ENCODE measurements at places on chromosomes 7 and 10. TPM values are rescaled to one million over a fixed set of nuclear protein-coding genes. Genes with fewer than 3 reads are reported as not detected.

GRCh38 chr10:44640429-44640828, 255.5 kb upstream of the CXCL12 start:
- DNase-seq, result no peak

DNA sequence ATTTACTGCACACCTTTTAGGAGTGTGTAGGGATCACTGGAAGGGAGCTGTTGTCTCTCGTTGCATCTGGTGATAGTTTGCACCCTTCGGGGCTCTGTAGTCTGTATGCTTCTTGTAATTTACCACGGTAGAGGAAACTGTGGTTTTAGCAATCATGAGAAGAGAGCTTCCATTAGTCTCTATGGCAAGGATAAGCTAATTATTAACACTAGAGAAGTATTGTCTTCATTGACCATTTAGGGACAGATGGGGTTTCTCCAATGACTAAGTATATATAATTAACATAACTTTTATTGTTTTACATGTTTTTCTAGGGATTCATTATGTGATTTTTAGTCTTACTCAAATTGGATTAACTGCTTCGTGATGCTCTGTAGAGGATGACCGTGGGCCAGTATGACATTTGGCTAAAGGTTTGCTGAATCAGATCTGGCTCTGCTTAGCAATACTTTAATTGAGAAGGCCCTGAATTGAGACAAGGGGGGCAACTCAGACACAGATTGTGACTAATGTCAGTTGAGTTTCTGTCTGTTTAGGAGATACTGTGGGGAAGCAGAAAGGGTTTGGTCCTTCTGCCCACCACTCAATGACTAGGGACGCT, 8.7 kb downstream of the SLC18A2 start:
- DNase-seq, result no peak

DNA sequence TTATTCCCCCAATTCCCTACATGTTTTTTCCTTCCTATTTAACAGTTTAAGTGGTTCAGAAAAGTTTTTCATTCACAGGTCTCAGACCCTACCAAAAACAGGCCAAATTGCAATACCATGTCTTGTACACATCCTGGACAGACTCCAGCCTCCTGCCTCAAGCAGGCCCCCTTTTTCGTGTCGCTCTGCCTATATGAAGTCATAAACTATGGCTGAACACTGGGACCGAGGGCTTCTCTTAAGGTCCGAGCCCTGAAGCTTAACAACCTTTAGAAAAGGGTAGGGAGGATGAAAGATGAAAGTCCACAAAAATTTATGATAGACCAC, 1.4 kb downstream of the FBXW4 start:
- DNase-seq, result peak; percentile 50

The TMUB1 gene
- 44.9 TPM for total RNA-seq

The NAT16 gene
- 0.16 TPM for total RNA-seq

GRCh38 chr7:55561690-55562089, 10.6 kb downstream of the VOPP1 start:
- DNase-seq, result no peak

DNA sequence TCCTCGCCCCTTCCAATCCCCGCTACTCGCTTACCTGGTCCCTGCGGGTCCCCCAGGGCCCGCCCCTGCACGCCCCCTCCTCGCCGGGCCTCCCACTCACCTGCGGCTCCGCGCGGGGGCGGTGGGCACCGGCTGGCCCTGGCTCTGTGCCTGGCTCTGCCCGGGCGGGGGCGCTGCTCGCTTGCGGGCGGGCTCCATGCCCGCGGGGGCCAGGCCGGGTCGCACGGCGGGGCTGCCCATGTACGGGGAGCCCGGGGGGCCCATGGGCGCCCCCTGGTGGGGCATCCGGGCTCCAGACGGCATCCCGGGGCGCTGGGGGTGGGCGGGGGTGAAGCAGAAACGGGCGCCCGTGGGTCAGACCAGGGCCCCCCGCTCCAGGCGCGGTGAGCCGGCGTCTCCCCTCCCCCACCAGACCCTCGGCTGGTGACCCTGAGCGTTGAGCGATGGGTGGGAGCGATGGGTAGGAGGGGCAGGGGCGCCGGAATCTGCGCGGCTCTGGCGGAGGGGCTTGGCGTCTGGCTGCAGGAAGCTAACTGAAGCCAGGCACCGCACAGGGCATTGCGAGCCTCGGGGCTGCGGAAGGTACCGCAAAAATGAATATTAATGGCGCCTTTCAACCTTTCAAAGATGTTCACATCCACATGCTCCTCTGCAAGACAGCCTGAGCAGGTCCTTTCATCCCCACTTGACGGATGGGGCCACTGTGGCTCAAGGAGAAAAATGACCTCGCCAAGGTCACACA, 3.0 kb downstream of the SMARCD3 start:
- no peak for DNase-seq

DNA sequence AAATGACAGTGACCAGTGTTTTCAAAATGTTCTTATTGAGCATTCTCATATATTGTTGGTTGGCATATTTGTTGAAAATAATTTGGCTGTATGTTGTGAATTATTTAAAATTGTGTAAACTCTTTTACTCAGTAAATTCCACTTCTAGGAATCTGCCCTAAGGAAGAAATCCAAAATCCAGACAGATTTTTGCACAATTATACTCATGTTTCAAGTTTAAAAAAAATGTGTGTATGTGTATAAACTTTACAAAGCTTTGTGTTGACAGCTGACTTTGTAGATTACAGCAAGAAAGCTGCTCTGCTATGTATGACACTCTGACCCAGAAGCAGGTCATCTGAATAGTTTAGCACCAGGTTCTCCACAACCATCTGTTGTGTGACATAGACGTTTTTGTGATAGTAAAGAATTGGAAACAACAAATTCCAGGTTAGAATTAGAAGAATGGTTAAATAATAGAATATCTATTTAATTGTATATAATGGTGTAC, 21.6 kb downstream of the KIFBP start:
- DNase-seq, result no peak

The TMED4 gene
- total RNA-seq, result 69.2 TPM

The DRGX gene
- total RNA-seq, result not detected

GRCh38 chr7:98251231-98251600, 816 bp downstream of the TECPR1 start:
- DNase-seq, result no peak

The NANOS1 gene
- total RNA-seq, result 3.0 TPM

GRCh38 chr7:44712012-44712411, 36.6 kb upstream of the ZMIZ2 start:
- no peak for DNase-seq

The PTPRZ1 gene
- total RNA-seq, result 1.6 TPM

The GBX1 gene
- total RNA-seq, result not detected

DNA sequence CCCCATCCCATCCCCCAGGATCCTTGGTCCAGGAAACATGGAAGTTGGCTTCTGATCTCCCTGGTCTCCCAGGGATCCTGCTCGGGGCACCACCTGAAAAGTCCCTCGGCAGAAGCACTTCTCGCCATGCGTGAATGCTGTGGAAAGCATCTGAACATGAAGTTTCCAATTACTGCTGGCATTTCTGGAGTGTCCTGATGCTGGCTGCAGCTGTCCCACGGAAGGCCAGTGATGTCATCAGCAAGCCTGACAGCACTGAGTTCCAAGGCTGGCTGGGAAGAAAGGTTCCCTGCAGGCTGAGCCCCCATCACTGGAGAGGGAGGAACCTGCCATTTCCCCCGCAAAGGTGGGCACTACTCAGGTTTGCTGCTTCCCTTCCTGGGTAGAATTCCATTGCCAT, 71.4 kb downstream of the KCNMA1 start:
- DNase-seq, result no peak

GRCh38 chr7:157438121-157439025, 101.6 kb downstream of the DNAJB6 start:
- no peak for DNase-seq

The DGKB gene
- total RNA-seq, result 0.24 TPM

DNA sequence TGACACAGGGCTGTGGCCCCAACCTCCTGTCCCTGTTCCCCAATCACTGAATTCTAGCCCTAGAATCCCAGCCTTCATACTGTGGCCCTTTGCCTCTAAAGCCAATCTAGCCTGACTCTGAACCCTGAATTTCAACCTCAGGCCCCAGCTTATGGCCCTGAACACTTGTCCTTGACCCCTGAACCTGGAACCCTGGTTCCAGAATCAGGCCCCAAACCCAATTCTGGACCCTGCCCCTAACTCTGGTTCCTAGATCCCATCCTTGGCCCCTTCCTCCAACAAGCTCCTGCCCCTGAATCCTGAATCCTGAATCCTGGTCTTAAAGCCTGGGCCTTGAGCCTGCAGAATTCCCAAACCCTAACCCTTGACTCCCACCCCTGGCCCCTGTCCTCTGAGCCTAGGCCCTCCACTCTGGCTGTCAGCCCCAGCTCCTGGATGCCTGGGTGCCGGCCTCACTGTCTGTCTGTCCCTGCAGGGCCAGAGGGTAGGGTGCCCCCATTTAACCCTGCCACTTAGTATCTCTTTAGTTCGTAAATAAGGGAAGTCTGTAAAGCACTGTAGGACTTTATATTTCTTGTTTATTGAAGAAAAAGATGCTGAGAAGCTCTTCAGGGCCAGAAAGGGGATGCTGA, 1.3 kb downstream of the INPP5A start:
- no peak for DNase-seq

The TEX36 gene
- not detected for total RNA-seq

The GCK gene
- 0.24 TPM for total RNA-seq

- peak; percentile 47 for DNase-seq
Measured at GRCh38 chr10:61896854-61897661, 4.4 kb upstream of the ARID5B start.

DNA sequence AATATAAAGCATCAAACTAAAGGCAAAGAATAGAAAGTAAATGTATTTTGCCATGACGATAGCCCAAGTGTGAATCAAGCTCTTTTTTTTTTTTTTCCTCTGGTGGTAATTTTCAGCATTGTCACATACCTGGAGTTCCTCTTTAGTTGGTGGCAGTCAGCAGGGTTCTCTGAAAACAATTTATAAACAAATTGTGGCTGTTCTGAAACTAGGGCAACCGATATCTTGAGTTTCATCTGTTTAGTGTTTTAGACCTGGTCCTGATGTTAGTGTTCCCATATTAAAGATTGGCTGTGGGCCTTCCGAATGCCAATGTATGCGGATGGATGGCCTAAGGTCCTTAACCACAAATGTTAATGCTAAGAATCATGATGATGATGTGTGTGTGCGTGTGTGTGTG, 713.1 kb downstream of the GATA3 start:
- DNase-seq, result no peak

DNA sequence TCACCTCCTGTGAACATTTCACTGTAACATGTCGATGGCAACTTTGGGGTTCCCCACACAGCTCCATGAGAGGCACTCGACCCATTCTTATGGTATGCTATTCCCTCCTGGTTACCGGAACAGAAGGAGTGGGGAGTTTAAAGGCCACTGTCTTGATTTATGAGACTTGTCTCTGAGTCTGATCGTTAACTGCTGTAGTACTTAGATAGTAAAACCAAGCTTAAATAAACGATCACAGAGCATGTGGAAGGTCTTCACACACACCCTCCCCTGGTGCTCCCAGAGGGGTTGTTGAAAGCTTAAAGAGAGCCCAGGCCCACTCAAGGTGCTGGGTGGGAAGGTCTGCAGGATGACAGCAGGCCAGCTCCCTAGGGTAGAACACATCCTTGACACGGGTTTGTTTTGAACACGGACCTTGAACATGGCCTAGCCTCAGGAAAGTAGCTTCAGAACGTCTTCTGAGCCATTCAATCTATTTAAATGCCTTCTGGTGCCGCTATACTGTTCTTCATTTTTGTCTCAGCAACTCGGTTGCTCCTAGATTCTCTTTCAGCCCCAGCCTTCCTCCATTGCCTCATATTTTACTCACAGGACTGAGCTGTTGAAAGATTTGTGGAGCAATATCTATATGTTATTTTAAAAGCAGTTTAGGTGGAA, 335.3 kb downstream of the FGFR2 start:
- no peak for DNase-seq

GRCh38 chr7:121178869-121179497, 149.8 kb upstream of the WNT16 start:
- DNase-seq, result no peak

DNA sequence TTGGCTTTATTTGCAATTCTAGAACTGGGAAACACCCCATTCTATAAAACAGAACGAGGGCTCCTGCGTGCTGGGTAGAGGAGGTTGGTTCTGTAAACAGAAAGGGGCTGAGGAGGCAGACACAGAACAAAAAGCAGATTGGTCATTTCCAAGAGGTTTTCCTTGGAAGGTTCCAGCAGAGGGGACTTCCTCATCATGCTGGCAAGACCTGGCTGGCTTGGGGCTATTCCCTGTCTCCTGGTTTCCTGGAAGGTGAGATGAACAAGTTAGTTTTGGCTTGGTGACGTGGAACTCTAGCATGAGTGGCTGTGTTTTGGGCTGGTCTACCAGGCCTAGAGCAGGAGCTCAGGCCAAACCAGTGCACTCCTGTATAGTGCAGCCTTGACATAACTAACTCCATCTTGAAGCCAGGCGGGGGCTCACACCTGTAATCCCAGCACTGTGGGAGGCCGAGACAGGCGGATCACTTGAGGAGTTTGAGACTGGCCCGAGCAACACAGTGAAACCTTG, 26.1 kb upstream of the DNAJB6 start:
- no peak for DNase-seq

The HOXA9 gene
- total RNA-seq, result not detected

The TLX1 gene
- total RNA-seq, result not detected

The REEP3 gene
- total RNA-seq, result 44.6 TPM

DNA sequence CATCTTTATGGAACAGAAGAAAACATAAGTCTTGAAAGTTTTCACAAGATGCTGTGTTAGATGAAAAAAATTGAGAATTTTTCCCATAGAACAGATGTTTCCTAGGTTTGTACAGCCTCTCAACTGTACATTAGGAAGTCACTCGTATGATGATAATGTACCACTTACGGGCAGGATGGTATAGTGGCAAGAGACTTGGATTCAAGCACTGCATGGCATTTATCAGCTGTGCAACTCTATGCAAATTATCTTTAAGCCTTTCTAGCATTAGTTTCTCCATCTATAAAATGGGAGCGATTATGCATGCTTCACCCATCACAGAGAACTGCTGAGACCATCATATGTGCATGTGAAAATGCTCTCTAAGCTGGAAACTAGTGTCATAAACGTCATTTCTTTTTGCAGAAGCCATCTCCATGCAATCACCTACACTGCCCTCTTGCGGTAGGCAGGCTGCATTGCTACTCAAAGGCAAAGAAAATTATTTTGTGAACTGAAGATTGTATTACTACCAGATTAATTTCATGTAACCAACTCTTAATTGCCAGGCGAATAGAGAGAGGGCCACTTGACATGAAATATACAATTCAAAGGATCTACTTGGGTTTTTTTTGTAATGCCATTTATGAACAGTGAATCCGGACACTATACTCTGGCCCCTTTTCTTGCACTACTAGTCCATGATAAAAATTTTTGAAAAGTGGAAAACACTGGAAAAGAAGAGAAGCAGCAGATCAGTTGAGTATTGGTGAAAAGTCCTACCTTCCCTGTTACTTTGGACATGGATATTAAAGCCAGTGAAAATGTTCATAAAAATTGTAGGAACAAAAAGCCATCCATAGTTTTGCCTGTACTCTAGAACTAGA, 102.3 kb downstream of the JAZF1 start:
- DNase-seq, result no peak
